ENCODE measurements at places on chromosomes 6 and 20.

DNA sequence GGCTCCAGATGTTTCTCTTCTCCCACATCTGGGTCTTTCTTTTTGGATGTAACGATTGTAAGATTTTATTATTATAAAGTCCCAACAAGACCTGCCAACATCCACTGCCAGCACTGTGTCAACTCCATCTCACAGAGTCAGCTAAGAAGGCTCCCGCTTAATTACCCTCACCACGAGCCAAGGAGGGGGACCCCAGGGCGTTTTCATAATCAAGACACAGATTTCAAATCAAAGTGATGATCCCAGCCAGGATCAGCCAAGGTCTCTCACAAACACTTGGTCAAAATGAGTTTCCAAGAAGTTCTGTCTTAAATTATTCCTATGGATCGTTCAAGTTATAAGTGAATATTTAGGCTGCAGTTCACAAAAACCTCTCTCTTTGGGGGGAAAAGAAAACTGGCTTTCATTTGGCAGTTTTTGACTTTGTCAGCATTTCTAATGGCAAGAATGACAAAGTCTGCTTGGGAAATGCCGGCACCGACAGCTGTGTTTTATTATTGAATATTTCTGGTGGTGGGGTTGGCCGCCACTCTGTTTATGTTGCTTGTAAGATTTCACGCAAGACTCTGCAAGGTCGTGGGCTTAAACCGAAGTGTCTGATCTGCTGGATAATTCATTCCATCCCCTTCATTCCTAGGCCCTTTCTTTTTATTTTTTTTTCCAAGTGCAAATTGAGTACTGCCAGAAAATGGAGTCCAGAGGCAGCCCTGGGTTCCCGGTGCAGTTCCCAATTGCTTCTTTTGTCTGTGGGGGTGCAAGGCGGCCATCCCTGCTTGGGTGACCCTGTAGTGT, 170.2 kb upstream of the PMEPA1 start:
- DNase-seq: no peak

GRCh38 chr6:22906091-22906549, 336.8 kb downstream of the HDGFL1 start:
- no peak for DNase-seq

- DNase-seq: no peak
Observed at GRCh38 chr20:20427227-20427864, 59.4 kb downstream of the INSM1 start.

DNA sequence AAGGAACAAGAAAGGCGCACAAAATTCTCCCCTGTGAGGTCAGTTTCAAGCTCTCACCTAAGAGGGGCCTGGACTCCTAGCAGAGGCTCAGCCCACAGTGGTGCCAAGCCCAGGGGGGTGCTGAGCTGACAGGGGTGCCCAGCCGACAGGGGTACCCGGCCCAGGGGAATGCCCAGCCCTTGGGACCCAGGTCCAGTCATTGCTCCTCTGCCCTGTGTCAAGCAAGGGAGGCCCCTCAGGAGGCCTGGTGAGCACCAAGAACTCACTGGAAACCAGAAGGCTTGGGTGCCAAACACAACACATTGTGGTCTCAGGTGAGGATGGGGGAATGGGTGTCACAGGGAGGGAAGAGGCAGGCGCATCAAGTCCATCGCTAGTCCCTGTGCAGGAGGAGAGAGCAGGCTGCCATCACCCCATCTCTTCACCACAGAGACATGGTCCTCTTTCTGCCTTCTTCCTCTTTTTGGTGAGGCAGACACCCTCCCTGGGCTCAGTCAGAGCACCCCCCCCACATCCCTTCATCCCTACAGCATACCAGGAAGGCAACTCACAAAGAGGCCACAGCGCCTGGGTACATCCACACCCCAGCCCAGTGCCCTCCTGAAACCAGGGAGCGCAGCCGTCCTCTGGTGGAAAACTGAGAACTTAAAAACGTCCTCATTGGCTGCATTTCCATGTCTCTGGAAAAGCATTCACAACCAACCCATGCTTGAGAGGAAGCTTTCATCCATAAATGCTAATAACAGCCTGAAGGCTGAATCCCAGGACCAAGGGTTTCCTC, 111.3 kb downstream of the BANF2 start:
- no peak for DNase-seq

- DNase-seq: no peak
Observed at GRCh38 chr20:63588641-63589041, 14.6 kb upstream of the HELZ2 start.

- no peak for DNase-seq
Observed at GRCh38 chr6:160429620-160429895, 81.4 kb downstream of the SLC22A3 start.

- DNase-seq: no peak
Observed at GRCh38 chr6:64429926-64430325, 794.3 kb downstream of the PHF3 start.

DNA sequence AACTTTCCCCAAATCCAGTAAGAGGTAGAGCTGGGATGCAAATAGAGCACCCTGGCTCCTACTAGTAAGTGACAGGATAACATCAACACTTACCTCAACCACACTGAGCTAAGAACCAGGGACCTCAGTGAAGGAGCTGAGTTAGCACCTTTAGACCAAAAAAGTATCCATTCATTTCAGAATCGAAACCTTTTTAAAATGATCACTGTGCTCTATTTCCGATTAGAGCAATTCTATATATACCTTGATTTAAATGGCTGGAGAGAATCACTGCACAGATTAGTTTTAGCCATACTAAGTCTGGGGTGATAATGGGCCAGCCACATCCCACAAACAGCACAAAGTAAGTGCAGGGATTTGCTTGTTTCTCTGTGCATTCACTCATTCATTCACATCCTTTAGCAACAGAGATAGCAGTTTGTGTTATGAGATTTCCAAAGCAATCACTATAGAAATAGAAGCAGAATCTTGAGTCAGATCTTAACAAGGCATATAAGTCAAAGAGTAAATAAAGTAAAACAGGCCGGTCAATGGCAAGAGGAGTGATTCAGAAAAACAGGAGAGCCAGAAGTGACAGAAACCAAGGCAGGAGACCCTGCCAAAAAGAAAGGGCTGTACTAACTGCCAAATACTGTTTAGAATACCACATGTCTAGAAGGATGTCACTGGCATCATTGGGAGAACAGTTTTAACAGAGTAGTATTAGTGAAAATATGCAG, 136.3 kb downstream of the KIF13A start:
- DNase-seq: no peak

DNA sequence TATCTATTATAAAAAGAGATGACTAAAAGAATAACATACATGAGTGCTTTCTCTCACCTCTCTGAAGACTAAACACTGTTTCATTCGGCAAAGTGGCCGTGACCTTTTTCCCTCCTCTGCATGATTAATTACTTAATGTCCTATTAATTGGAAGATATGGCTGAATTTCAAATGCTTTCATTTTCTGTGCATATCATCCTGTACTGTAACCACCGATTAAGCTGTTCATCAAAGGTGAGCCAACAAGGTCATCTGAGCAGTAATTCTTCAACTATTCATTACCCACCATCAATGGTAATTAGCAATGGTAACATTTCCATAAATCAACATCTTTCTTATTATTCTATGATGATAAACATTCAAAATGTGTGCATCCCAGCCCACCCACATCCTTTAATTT, 125.2 kb downstream of the PTPRK start:
- DNase-seq: no peak

GRCh38 chr20:270517-270916, 13.0 kb downstream of the DEFB132 start:
- no peak for DNase-seq

DNA sequence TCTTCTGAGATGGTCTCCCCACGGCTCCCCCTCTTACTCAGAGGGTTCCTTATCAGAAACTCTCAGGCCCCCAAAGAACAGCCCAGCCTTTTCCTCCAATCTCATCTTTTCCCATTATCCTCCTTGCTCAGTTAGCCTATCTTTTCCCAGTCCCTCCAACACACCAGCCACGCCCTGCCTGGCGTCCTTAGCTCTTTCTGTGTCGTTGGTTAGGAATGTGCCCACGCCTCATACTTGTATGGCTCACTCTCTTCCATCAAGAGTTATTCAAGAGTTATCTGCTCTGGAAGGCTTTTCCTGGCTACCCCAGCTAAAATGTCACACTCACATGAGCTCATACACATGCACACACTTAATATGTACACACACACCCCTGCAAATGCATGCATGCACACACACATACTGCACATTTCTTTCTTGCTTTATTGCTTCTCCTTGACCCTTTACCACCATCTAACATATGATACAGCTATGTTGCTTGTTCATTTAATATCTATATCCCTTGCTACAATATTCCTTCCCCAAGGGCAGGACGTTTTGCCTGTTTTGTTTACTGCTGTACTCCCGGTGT, 37.6 kb downstream of the SLC2A10 start:
- DNase-seq: no peak

GRCh38 chr20:5488823-5489222, 172.1 kb upstream of the PROKR2 start:
- DNase-seq: no peak

DNA sequence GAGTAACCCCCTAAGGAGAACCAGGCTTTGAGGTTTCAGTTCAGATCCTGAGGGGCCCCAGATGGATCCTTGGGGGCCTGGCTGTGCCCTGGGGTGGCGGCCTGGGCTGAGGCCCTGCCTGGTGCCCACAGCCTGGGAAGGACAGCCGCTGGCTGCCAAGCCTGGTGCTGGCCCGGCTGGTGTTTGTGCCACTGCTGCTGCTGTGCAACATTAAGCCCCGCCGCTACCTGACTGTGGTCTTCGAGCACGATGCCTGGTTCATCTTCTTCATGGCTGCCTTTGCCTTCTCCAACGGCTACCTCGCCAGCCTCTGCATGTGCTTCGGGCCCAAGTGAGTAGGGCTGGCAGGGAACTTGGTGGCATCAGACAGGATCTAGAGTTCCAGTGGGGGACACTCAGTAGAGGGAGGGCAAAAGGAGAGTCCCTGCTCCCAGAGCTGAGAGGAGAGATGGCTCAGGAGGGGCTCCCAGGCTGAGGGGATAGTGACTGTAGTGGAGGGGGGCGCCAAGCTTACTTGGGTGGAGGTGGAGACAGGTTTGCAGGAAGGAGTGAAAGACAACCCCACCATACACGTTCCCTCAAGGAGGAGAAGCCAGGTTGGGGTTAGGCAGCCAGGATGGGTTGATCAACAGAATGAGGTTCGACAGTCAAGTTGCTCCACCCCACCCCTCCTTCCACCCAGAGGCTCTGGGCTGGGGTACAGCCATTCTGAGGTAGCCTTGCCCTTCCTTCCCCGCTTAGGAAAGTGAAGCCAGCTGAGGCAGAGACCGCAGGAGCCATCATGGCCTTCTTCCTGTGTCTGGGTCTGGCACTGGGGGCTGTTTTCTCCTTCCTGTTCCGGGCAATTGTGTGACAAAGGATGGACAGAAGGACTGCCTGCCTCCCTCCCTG, 9.5 kb downstream of the SLC29A1 start:
- DNase-seq: no peak

DNA sequence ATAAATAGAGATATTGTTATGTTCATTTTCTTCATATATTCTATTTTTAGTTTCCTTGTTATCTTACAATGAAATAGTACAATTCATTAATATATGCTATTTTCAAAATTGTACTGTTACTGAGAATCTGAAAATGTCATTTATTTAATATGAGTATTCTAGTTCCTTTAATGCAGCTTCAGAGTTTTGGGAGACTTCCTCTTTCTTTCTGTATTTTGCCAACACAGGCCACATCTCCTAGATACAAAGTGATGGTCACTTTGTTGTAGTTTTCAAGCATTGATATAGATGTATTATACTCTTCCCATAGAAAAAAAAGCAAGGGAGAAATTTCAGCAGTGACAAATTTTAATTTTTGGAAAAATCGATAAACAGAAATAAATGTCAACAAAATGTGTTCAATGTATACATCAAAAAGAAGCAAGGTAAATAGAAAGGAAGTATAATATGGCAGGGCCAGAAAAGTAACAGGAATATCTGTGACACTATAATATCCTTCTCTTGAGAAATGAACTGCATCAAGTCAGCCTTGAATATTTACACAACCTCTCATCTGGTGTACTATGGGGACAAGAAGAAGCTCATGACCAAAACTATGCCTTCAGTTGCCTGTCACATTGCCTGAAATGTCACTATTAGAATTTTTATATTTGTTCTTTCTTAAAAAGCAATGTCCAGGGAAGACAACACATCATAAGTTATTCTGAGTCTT, 396.0 kb downstream of the TBC1D32 start:
- DNase-seq: no peak

GRCh38 chr20:35134472-35134871, 12.7 kb downstream of the EDEM2 start:
- no peak for DNase-seq

GRCh38 chr6:166646716-166647115, 19.7 kb upstream of the RPS6KA2 start:
- DNase-seq: no peak

GRCh38 chr6:134828641-134829040, 121.3 kb downstream of the ALDH8A1 start:
- no peak for DNase-seq

- peak; percentile 58 for DNase-seq
Observed at GRCh38 chr20:59159493-59160376, 3.9 kb upstream of the ZNF831 start.

GRCh38 chr6:153167907-153168306, 36.8 kb upstream of the RGS17 start:
- DNase-seq: no peak

- no peak for DNase-seq
Observed at GRCh38 chr20:35434085-35435005, 3.7 kb downstream of the GDF5 start.

DNA sequence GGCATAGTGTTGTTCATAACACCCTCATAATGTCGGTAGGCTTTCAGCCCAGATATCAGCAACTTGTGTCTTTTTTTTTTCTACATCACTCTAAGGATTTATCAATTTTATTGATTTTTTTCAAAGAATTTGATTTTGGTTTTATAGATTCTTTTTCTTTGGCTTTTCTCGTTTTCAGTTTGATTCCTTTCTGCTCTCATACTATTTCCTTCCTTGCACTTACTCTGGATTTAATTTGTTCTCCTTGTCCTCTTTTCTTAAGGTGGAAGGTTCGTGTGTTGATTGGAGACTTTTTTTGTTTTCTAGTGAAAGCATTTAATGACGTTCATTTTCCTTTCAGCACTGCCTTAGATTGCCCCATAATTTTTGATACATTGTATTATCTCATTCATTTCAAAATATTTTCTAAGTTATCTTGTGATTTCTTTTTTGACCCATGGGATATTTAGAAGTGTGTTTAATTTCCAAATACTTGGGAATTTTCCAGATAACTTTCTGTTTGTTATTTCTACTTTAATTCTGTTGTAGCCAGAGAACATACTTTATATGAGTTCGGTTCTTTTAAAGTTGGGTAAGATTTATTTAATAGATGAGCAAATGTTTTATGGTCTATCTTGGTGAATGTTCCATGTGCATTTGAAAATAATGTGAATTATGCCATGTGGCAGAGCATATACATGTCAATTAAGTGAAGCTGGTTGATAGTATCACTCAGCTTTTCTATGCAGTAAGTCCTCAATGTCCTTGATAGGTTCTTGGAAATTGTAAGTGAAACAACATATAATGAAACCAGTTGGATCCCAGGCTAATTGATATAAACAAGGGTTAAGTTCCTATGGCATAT, 62.8 kb downstream of the IRF4 start:
- DNase-seq: no peak

- DNase-seq: no peak
Observed at GRCh38 chr6:38387461-38387860, 252.3 kb downstream of the BTBD9 start.

All from activated effector memory CD4-positive, alpha-beta T cell treated with Interleukin-2 at 50 U/mL for 16 hours (primary cell).